ENCODE measurements at places on chromosomes 3 and 15.

DNA sequence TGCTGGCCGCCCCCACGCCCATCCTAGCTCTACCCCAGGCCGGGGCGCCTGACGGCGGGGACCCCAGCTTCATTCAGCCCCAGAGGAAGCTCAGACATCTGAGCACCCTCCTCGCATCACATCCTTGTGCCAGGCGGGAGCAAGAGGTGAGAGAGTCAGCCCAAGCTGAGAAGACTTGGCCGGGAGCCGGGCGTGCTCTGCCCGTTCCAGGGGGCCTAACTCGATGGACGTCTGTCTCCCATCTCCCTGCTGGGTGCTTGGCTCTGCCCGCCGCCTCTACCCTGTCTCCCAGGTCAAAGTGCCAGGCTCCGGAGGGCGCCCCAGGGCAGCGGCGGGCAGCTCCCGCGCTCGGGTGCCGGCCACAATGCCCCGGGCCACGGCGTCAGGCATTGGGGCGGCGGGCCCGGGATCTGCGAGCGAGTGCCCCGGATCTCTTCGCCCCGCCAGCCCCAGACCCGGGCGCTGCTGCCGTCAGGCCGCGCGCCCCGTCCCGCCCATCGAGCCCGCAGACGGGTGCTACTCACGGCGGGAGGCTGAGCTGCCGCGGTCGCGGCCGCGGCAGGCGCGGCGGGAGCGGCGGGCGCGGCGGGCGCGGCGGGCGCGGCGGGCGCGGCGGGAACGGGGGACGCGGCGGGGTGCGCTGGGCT is 388 bp downstream of the DAPK2 start:
- DNase-seq = no peak

DNA sequence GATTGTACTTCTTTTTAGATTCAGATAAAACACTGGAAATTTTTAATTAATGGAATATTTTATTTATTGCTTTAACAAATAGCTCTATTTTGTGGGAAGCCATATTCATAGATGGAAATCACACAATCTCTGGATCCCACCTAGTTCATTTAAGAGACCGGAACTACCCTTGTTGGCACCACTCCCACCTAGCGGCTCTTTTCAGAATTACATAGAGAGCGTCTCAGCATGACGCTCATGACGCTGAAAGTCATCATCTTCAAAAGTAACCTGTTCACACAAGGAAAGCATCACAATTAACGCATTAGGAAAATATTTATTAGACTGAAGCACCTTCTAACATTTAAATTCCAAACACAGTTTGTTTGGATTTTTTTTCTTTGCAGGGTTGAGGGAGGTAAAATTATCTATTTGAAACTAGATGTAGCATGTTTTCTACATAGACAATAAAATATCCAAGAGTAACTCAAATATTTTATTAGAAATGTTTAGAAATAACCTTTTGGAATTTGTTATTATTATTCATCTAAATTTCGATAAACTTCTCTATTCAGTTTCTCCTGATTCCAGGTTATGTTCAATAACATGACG is 214.9 kb upstream of the ARRDC4 start:
- peak; percentile 10 for DNase-seq

GRCh38 chr3:155416500-155417118 is 123.1 kb upstream of the STRIT1 start:
- no peak for DNase-seq

- no peak for DNase-seq
Measured at GRCh38 chr3:107001635-107002034, 375.6 kb upstream of the CCDC54 start.

DNA sequence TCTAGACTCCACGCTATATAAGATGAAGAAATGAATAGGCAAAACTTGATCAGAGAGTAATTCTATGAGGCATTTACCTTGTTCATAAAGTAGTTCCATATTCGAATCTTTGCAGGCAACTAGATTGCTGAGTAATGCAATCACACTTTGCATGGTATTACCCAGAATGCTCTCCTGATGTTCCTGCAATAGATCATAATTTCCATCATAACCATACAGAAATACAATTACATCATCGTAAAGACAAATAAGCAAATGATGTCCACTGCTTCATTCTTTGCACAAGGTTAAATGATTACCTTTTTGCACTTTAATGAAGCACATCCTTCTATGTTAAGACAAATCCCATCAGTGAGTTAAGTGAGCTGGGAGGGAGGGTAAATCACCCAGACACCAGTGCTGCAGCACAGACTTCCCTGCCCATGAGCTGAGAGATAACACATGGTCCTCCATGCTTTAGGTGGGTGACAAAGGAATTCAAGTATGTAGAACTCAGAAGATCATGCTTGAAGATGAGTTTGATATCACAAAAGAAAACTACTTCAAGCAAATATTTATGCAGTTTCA is 366.7 kb downstream of the CTNNB1 start:
- no peak for DNase-seq

DNA sequence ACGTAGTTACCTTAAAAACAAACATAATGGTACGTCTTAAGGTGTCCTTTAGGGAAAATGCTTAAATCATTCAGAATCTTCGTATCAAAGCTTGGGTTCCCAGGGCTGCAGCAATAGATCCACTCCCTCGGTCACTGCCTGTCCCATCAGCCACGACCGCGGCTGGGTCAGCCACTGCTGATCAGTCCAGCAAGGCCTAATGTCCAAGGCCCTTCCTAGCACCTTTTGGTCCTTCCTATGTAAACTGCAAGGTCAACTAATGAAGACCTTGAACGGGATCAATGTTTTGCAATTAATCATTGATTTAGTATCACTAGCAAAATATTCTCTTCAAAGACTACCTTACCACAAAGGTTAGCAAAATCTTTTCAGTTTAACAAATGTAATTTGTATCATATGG is 122.2 kb upstream of the IGF1R start:
- no peak for DNase-seq

DNA sequence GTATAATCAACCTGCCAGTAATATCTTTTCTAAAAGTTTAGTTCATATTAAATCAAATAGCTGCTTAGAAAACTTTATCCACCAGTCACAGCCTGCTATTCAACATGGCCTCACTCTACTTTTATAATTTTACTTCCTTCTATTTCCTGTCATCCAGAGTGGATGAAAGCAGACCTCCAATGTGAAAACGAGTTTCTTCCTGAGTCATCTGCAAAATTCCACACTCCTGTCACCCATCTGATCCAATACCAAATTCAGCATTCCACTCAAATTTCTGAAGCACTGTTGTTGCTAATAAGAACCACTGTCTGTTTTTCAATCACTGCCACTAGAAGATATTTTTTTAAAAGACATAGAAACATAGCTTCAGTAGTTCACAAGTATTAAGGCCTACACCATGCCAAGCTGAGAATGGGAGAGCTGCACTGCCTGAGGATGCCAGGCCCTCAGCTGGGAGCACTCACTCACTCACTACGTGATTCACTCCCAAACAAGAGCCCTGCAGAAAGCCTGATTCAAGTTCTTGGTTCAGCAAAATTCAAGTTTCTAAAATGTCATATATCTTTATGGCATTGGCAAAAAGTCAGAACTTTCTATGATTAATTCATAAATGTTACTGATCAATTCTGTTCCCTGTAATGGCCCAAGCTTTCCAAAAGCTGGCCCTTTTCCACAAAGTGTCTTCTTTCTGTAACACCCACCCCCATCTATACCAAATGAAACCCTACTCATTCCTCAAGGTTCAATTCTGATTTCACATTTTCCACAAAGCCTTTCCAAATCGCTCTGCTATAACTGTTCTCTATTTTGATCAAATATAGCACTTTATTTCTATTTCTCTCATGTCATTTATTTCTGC is 82.9 kb downstream of the FSIP1 start:
- no peak for DNase-seq

GRCh38 chr15:31412824-31413223 is 86.2 kb downstream of the KLF13 start:
- no peak for DNase-seq

DNA sequence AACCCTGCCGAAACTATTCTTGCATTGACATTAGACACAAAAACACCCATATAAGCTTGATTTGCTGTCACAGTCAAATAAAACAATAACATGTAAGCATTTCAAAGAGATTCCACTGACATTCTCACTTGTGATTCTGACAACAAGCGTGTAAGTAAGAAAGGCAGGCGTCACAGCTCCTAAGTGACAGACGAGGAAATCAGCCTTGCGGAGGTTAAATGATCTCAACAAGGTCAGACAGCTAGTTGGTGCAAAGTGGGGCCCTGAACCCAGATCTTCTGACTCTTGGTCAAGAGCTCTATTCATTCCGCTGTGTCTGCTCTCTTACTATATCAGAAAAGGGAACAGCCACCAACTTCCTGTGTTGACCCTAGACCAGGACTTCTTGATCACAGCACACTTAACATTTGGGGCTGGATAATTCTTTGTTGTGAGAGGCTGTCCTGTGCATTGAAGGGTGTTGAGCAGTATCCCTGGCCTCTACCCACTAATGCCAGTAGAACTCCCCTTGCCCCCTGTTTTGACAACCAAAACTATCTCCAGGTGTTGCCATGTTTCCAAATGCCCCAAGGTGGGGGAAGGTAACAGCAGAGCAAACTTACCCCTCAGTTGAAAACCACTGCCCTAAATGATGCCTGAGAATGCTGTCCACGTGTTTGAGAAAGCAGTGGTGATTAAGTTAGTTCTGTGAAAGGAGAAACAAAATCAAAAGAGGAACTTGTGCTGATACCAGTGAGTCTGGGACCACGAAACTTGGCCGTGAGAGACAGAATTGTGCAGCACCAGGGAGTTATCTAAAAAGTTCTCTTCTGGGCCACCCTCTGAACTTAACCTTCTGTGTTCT is 86.1 kb downstream of the LIPC start:
- DNase-seq = no peak

- DNase-seq = peak; percentile 6
Measured at GRCh38 chr15:49832511-49832910, 211.7 kb downstream of the DTWD1 start.

GRCh38 chr3:78517965-78518364 is 1249.8 kb downstream of the ROBO1 start:
- no peak for DNase-seq

GRCh38 chr3:29242296-29242695 is 38.6 kb upstream of the RBMS3 start:
- DNase-seq = no peak

GRCh38 chr3:195911946-195912270 is 3.6 kb upstream of the TNK2 start:
- no peak for DNase-seq

DNA sequence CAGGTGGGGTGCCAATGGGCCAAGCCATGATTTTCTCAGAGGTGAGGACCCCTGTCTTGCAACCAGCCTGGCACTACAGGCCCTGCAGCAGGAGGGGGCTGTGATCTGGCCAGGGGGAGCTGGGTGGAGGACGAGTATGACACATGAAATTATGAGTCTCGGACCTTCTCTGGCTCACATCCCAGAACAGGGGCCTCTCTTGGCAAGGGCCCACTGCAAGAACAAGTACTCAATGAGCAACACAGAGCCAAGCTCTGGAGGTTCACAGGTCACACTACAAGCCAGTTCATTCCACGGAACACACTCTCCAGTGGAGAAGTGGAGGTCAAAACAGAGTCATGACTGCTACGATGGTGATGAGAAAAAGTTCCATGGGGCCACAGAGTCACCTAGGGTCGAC is 28.3 kb downstream of the CCDC32 start:
- no peak for DNase-seq

- DNase-seq = no peak
Measured at GRCh38 chr3:17092583-17092933, 207.8 kb downstream of the PLCL2 start.

GRCh38 chr3:40118091-40118490 is 191.4 kb upstream of the EIF1B start:
- DNase-seq = no peak

DNA sequence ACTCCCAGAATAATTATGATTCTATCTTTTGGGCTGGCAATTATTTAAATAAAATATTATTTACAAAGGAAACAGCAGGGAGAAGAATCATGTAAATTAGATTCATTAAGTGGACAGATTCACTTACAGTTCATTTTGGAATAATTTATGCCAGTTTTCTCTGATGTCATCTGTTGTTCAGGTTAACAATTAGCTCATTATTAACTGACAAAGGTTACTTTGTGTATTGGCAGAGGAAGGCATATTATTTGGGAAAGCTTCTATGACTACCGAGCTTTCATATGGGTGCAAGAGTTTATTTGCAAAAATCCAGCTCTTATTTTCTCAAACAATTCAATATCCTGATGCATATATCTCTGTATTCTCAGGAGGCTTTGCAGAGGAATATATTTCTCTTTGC is 224.4 kb downstream of the CHST2 start:
- no peak for DNase-seq

DNA sequence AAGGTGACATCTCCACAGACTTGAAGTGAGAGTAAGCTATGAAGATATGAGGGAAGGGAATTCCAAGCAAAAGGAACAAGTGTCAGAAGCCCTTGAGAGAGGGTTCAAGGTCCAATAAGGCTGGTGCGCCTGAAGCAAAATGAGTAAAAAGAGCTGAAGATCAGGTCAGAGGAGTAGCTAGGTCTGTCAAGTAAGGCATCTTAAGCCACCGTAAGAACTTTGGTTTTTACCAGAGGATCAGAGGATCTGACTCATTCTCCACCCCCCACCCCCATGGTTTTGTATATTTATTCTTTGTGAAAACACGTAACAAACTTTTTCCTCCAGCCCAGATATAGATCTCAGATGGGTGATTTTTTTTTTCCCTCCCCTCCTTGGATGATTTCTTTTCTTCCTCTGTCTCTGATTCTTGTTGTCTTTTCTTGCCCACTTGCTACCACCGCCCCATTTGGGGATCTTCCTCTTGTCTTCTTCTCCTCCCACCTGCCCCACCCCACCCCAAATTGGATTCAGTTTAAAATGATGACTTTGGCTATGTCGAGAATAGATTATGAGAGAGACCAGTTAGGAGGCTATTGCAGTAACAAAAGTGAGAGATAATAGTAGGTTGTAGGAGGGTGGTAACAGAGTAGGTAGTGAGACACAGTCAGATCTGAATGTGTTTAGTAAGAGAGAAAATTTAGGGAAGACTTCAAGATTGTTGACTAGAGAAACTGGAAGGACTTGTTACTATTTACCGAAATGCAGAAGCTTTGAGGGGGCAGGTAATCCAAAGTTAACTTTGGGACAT is 6.1 kb downstream of the TRMT10C start:
- DNase-seq = no peak

DNA sequence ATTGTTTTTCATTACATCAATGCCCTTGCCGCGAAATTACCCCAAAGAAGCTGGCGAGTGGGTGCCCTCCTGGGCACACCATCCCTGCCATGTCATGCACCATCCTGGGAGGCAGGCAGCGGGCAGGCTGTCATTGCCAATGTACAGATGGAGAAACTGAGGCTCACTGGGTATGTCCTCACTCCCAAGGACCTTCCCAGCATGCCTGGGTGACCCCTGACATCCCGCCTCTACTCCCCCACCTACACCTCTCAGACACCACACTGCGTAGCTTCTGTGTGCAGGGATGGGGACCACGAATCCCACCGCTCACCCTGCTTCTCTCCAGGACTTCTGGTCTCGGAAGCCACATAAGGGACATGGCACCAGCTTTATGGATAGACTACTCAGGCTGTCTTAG is 41.0 kb upstream of the SLC41A3 start:
- DNase-seq = no peak

All from NCI-H510A treated with DMSO at 0.1 percent for 48 hours (cell line).